Endothelial cell of umbilical vein (primary cell): ENCODE measurements at places on chromosomes 7 and 10. TPM values are rescaled to one million over a fixed set of nuclear protein-coding genes. Genes with fewer than 3 reads are reported as not detected.

DNA sequence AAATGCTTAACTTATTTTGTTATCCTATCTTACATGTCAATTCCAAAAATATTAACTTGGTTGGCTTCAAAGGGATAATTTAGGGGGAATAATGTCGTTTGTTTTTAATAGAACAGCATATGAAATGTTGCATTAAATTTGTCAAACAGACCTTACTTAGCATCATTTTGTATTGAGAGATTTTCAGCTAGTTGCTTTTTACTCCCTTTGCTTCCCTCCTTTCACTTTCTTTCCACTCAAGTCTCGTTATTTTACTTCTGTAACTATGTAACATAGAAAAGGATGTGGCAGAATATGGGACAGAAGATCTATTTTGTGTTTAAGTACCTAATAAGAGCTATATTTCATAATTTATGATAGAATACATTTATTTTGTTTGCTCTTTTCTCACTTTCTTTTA, 2.6 kb downstream of the PHYHIPL start:
- H3K27me3 ChIP-seq: peaks cover 14% of the 10 kb centered on the region
- no peaks in the 10 kb centered on the region for H3K36me3 ChIP-seq
- no peak for DNase-seq
- H3K4me3 ChIP-seq: no peak overlapping the region
- H3K27ac ChIP-seq: no peak overlapping the region

DNA sequence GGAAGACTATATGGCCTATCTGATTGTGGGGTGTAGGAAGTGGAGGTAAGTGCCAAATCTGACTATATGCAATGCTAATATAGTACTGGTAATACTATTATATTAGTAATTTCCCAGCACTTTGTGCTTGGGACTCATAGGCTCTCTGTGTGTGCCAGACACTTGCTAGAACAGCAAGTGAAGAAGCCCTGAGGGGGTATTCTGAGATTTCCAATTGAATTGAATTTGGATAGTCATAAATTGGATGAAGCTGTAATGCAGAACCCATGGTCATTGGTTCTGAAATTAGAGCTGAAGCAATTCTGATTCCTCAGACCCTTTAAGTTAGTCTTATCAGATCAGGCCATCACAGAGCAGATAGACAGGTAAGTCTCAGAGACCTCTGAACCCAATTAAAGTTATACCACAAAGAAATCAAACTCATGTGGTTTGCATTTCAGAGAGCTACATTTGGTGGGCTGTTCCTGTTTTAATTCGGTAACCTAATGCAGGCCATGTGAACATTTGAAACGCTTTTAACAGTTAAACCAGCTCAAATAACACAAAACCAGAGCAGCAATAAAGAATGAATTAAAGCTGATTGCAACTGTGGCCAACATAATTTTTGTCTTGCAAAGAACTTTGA, 179.5 kb downstream of the CREB5 start:
- H3K4me3 ChIP-seq: no peak overlapping the region
- H3K36me3 ChIP-seq: no peaks in the 10 kb centered on the region
- H3K4me1 ChIP-seq: no peaks in the 10 kb centered on the region
- H3K27ac ChIP-seq: no peak overlapping the region
- DNase-seq: no peak

- H3K36me3 ChIP-seq: peaks cover 12% of the 10 kb centered on the region
- H3K4me3 ChIP-seq: no peak overlapping the region
- H3K27ac ChIP-seq: peak overlapping the region; percentile 35
- peak; percentile 84 for DNase-seq
Measured at GRCh38 chr10:33178026-33178755, 156.3 kb downstream of the NRP1 start.

- no peak for DNase-seq
- H3K27me3 ChIP-seq: no peaks in the 10 kb centered on the region
- no peak overlapping the region for H3K4me3 ChIP-seq
- no peaks in the 10 kb centered on the region for H3K4me1 ChIP-seq
- H3K36me3 ChIP-seq: no peaks in the 10 kb centered on the region
- H3K27ac ChIP-seq: no peak overlapping the region
Measured at GRCh38 chr7:42414028-42414427, 177.0 kb upstream of the GLI3 start.

- H3K36me3 ChIP-seq: no peaks in the 10 kb centered on the region
- DNase-seq: no peak
- peaks cover 2% of the 10 kb centered on the region for H3K27me3 ChIP-seq
- no peak overlapping the region for H3K27ac ChIP-seq
Measured at GRCh38 chr10:93180482-93180931, 106.8 kb downstream of the CYP26A1 start.

DNA sequence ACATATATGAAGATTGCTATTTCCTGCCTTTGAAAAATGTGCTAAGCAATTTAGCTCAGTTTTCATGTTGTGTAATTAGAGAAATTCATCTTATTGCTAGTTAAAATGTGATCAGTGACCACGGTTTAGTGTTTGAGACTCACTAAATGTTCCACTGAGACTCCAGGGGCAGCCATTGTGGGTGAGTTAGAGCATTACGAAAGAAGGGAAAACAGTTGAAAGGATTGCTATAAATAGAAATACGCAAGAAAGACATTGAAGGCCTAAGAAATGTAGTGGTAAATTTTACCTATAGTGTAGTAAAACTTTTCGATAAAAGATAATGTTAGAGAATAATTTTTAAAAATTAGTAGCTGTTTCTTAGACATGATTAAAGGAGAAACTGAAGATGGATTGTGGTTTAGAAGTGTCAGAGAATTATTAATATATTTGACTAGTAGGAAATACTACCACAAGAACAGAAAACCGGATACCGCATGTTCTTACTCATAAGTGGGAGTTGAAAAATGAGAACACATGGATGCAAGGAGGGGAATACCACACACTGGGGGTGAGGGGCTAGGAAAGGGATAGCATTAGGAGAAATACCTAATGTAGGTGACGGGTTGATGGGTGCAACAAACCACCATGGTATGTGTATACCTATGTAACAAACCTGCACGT, 394.5 kb downstream of the SEMA3D start:
- H3K4me1 ChIP-seq: no peaks in the 10 kb centered on the region
- DNase-seq: no peak
- H3K27me3 ChIP-seq: no peaks in the 10 kb centered on the region
- no peak overlapping the region for H3K4me3 ChIP-seq
- no peaks in the 10 kb centered on the region for H3K36me3 ChIP-seq

GRCh38 chr10:126402721-126403695, 14.7 kb upstream of the ADAM12 start:
- DNase-seq: no peak
- no peaks in the 10 kb centered on the region for H3K27me3 ChIP-seq
- no peak overlapping the region for H3K4me3 ChIP-seq
- H3K4me1 ChIP-seq: no peaks in the 10 kb centered on the region
- no peak overlapping the region for H3K27ac ChIP-seq
- no peaks in the 10 kb centered on the region for H3K36me3 ChIP-seq

DNA sequence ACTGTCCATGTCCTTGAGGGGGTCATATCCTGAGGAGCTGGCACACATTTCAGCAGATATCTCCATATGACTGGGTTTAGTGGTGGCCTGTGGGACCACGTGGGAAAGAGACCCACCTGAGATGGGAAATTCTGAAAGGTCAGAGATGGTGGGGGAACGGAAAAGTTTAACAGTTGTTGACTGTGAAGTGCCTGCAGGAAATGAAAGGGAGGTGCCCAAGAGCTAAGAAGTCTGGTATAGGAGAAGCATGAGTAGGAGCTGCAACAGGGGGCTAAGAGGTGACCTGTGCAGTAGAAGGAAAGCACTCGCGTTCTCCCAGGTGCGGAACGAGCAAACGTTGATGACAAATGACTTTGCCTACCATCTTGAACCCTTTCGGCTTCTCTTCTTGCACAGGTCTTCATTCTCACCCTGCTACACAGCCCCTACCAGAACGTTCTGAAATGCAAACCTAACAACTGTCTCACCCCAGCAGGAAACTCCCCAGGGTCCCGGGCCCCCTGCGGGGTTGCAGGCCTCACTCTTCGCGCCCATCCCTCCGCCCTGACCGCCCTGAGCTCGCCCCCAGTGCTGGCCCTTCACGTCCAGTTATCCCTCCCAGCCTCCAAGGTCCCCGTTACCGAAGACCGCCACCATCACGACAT, 9.8 kb upstream of the FXYD4 start:
- no peak overlapping the region for H3K27ac ChIP-seq
- no peaks in the 10 kb centered on the region for H3K27me3 ChIP-seq
- peak overlapping the region; percentile 28 for H3K4me3 ChIP-seq
- no peak for DNase-seq

- no peak for DNase-seq
- no peaks in the 10 kb centered on the region for H3K36me3 ChIP-seq
- no peak overlapping the region for H3K27ac ChIP-seq
- no peaks in the 10 kb centered on the region for H3K4me1 ChIP-seq
Measured at GRCh38 chr10:89314676-89315075, 12.8 kb downstream of the IFIT2 start.

- H3K27me3 ChIP-seq: no peaks in the 10 kb centered on the region
- H3K27ac ChIP-seq: no peak overlapping the region
- H3K4me3 ChIP-seq: no peak overlapping the region
- no peaks in the 10 kb centered on the region for H3K36me3 ChIP-seq
- peak; percentile 91 for DNase-seq
- peaks cover 14% of the 10 kb centered on the region for H3K4me1 ChIP-seq
Measured at GRCh38 chr7:81499262-81500116, 270.4 kb downstream of the HGF start.

DNA sequence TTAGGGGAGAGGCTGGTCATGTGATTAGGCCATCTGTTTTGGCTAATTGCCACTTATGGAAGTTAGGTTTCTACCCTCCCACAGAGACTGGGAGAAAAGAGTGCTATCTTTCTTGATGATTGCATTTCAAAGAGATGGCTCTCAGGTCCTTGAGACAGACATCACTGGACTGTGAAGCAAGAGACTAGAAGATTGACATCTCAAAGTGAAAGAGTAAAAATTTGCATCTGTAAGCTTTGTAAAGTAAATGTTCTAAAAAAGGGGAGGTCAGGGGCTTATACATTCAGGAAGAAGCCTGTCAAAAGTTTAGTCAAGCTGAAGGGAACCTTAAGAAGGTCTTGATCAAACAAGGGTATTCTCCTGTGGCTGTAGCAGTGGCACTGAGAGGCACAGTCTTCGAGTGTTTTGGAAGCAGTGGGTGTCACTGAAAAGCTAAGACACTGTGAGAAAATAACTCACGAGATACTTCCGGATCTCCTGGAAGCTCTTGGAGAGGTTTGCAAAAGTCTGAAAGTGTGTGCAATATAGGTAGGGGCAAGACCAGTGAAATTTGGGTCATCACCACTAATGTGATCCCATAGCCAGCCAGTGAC, 342.1 kb downstream of the PHF14 start:
- DNase-seq: no peak
- H3K4me1 ChIP-seq: no peaks in the 10 kb centered on the region
- H3K4me3 ChIP-seq: no peak overlapping the region
- H3K36me3 ChIP-seq: no peaks in the 10 kb centered on the region

- no peak for DNase-seq
- H3K4me3 ChIP-seq: no peak overlapping the region
- no peaks in the 10 kb centered on the region for H3K36me3 ChIP-seq
- H3K27me3 ChIP-seq: no peaks in the 10 kb centered on the region
Measured at GRCh38 chr7:13466874-13467547, 522.5 kb downstream of the ETV1 start.

DNA sequence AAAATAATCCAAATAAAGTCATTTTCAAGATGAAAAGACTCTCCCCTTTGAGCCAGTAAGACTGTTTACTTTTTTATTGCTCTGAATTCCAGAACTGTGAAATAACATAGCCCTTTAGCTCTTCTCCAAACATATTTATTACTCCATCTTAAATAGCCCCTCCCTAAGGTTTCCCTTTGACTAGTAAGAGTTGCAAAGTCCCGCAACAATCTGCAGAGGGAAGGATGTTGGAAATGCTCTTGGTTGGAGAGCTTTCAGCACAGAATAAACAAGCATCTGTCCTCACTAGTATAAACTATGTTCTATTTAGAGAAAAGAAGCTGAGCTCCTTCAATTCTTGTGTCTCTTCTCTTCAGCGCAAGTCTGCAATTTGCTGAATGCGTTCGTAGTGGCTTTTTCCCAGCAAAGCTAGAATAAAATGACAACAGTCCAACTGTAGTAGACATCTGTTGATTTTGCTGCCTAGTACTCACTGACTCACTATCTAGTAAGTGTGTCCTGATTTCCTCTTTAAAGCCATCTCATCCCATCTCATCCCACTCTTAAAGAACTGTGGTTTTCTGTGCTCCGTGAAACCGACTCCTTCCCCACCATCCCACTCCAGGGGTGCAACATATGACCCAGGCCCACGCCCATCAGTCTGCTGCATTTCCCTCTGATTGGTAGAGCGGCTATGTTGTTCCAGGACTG, 104.0 kb downstream of the FAM107B start:
- no peaks in the 10 kb centered on the region for H3K4me1 ChIP-seq
- DNase-seq: no peak
- H3K27ac ChIP-seq: no peak overlapping the region
- H3K27me3 ChIP-seq: no peaks in the 10 kb centered on the region

DNA sequence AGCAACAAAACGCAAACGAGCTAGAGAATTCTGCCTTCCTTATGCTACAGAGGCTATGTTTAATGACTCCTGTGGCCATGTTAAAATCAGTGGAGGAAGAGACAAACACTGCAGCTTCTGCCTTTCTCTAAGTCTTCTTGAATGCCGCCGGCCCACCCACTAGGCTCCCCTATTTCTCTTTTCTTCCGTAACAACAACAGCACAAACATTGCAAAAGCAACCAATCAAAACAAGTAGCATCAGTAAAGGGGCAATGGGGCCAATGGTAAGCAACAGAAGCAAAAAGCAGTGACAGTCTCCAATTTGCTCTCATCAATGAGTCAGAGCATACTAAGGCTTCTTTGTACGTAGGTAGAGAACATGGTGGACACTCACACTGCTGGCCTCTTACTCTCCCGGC, 26.8 kb downstream of the DNAJC1 start:
- peaks cover 12% of the 10 kb centered on the region for H3K4me1 ChIP-seq
- H3K27ac ChIP-seq: no peak overlapping the region
- H3K36me3 ChIP-seq: no peaks in the 10 kb centered on the region
- DNase-seq: no peak
- no peaks in the 10 kb centered on the region for H3K27me3 ChIP-seq
- no peak overlapping the region for H3K4me3 ChIP-seq

DNA sequence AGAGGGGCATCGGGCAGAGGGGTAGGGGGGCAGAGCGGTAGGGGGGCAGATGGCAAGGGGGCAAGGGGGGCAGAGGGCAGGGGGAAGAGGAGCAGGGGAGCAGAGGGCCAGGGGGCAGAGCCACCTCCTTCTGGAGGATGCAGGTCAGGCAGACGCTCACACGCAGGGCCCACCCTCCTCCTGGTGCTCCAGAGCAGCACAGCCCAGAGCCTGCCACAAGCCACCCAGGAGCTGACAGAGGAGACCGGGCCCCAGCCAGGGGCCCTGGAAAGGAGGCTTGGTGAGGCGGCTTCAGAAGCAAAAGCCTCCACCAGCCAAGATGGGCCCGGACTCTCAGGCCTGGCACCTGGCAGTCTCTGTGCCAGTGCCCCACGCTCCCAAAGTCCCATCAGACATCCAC, 13.1 kb downstream of the MAD1L1 start:
- no peak overlapping the region for H3K27ac ChIP-seq
- H3K4me3 ChIP-seq: no peak overlapping the region
- H3K36me3 ChIP-seq: peaks cover 8% of the 10 kb centered on the region
- no peaks in the 10 kb centered on the region for H3K27me3 ChIP-seq
- no peaks in the 10 kb centered on the region for H3K4me1 ChIP-seq

NODAL gene
- polyA plus RNA-seq: not detected in 2 replicates

LRRC4 gene
- polyA plus RNA-seq: 4.2 and 5.1 TPM in 2 replicates

FBXL15 gene
- polyA plus RNA-seq: 15.3 and 21.6 TPM in 2 replicates

HERPUD2 gene
- 42.0 and 59.5 TPM in 2 replicates for polyA plus RNA-seq
